ENCODE measurements at places on chromosomes 7 and 10.

DNA sequence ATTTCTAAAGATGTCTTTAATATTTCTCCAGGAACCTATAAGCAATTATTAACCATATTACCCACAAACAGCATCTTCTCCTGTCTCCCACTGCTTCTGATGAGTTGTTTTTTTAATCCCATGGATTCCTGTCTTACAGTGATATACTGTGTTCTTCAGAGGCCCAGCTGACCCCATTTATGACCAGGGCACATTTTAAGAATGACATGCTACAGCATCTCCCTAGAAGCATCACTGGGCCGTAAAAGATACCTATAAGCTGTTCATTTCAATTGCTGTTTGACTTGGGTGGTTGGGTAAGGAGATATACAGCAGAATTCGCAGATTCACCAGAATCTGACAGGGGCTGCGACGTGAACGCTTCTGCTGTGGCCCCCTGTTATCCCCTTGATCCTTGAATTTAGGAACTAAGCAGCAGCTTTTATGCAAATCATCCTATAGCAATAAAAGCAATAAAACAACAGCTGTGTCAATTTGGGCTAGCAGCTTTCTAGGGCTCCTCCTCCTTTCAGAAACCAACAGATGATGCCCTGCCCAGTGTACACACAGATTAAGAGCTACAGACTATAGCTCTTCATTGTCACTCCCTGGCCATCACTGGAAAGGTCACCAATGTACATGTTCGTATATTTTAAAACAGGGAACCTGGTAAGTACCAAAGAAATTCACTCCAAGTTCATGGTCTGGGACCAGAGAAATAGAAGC lies 86.8 kb downstream of the CPEB3 start:
- DNase-seq: no peak

DNA sequence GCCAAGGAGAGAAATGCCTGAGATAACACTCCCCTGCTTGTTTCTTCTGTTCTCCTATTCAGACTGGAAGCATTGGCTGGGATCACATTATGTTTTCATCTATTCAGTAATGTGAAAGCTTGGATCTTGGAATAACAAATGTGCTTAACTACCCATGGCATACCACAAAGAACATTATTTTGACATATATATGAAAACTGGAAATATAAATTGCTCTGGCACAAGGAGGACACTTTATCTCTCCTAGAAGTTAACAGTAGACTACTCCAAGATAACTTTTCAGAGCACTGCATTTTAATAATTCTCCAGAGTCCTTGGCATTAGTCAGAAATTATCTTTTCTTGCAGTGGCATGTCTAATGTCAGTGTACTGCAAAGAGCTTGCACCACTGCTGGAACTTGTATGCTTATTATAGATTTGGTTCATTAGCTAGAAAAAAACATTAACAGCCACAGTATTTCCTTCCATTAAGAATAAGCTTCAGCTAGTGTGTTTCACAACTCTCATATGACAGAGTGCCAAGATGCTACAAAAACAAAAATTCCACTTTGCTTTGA lies 169.3 kb upstream of the LRRN3 start:
- no peak for DNase-seq

GRCh38 chr7:29841926-29842701 lies 35.8 kb downstream of the WIPF3 start:
- no peak for DNase-seq

- no peak for DNase-seq
Measured at GRCh38 chr10:106740071-106740470, 424.4 kb downstream of the SORCS1 start.

DNA sequence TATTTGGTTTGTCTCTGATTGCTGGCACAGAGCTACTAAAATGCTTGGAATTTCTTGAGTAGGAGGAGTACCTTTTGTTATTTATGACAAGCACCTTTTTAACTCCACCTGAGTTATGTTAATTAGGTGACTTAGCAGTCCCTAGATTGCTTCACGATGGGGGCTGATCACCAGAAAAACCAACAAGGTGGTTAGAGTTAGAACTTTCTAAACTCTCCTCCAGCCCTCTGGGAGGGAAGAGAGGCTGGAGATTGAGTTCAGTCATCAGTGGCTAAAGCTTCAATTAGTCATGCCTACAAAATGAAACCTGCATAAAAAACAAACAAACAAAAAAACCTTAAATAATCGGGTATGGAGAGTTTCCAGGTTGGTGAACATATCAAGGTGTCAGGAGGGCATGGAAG lies 23.6 kb upstream of the ING3 start:
- DNase-seq: no peak

DNA sequence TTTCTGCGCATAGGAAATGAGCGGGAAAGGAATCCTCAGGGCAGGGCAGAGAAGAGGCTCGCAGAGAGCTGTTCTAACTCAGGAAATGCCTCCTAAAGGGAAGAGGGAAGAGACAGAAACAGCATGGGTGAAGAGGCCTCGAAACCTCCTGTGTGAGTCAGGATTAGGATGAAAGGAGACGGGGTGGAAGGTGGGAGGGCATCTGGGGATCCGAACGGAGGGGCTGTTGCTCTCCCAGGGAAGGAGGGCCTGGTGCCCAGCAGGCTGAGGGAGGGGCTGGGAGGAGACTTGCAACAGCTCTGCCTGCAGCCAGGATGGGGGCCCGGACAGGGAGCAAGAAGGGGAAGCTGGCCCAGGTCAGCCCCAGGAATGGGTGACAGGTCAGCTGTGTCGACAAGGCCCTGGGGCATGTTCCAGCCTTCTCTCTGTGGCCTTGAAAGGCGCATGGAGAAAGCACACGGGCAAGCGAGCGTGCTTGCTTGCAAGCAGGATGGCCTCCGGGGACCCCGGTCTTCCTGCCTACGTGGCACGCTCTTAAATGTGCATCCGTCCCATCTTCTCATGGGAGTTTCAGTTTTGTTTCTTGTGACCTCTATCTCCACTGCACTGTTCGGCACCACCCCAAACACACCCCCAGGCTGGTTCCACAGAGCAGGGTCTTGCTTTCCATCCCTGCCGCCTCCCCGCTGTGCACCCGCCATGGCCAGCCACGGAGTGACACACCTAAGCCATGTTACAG lies 63.5 kb downstream of the HIPK2 start:
- no peak for DNase-seq

GRCh38 chr7:134625550-134625949 lies 21.1 kb upstream of the BPGM start:
- no peak for DNase-seq

DNA sequence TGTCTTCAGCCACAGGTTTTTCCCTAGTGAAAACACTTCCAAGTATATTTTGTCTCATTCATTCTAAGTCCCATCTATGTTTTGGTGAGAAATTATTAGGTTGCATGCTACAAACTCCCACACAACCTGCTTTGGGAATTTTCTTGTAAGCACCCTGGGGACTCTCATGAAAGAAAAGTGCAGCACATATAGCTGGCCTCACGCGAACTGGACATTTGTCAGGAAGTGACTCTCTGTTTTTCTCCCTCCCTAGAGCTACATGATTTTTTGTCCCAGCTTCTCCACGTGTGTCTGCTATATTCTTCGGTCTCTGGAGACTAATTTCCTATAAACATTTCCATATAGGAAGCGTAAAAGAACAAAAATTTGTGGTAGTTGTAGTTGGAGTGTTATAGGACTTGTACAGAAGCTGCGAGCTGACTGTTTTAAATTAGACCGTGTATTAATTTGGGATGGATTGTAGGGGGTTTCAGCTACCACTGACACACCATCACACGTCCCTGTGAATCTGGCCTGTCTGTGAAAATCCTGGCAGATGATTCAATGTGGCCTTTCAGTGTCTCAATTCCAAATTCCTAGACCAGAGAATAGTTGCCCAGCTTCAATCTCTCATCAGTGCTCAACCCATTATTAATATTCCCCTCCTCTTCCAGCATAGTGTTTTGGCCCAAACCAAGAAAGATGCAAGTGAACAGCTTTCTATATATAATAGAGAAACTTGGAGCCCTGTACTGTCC lies 40.2 kb downstream of the ARL4A start:
- DNase-seq: no peak

DNA sequence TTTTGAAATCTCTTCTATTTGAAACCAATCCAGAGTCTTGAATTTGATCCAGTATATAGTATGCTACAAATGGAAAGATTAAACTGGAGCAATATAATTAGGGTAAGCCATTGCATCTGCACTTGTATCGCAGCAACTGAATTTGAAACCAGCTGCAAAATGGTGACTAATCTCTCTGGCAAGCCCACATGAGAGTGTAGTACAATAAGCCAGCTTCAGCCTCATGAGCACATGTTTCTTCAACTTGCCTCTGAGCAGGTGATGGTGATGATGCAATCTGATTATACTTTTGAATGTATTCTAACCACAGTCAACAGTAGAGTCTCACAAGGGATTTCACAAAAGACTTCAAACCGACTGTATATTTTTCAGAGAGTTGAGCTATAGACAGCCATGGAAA lies 829 bp upstream of the RPA3 start:
- DNase-seq: peak; percentile 9

DNA sequence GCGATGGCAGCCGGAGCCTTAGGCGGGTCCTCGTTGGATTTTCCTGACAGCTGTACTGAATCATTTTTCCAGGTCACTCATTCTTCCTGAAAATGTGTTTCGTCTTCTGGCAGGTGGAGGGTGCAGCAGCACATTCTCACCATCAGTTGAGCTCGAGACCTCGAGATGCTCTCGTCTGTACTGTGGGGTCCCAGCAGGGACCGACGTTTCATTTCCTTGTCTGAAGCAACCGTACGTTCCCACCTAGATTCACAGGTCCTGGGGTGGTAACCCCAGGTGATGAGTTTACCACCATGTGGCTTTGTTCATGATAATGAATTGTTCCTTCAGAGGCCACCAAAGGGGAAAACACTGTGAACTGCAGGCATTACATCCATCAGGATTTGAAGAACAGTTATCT lies 298.5 kb upstream of the FOXK1 start:
- DNase-seq: no peak

DNA sequence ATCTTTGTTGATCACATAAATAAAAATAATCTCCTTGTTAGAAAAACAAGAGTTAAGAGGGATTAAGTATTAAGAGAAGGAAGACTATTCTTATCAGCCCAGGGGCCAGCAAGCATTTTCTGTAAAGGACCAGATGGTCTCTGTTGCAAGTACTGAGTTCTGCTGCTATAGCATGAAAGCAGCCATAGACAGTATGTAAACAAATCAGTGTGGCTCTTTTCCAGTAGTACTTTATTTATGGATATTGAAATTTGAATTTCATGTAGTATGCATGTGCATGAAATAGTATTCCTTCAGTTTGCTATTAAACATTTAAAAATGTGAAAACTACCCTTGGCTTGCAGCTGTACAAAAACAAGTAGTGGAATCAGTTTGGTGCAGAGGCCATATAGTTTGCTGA lies 81.7 kb downstream of the STK31 start:
- no peak for DNase-seq

GRCh38 chr7:25789701-25790640 lies 362.0 kb upstream of the NFE2L3 start:
- DNase-seq: no peak

GRCh38 chr7:36305226-36305625 lies 84.4 kb upstream of the ANLN start:
- DNase-seq: no peak

GRCh38 chr7:74212661-74213060 lies 2.9 kb downstream of the LAT2 start:
- no peak for DNase-seq

GRCh38 chr7:12785473-12785872 lies 98.0 kb downstream of the ARL4A start:
- no peak for DNase-seq

DNA sequence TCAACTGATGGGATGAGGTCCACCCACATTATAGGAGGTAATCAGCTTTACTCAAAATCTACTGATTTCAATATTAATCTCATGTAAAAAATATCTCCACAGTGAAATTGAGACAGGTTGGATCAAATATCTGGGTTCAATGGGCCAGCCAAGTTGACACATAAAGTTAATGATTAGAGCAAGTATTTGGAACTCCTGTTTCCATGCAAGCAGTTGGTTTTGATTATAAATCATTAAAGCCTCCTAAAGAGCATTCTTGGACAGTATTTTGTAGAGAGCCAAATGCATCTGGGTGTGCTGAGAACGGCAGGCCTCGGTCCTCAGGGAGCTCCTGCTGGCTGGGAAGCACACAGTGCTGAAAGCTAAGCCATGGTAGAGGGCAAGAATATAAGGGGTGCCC lies 126.9 kb upstream of the BTBD16 start:
- no peak for DNase-seq

DNA sequence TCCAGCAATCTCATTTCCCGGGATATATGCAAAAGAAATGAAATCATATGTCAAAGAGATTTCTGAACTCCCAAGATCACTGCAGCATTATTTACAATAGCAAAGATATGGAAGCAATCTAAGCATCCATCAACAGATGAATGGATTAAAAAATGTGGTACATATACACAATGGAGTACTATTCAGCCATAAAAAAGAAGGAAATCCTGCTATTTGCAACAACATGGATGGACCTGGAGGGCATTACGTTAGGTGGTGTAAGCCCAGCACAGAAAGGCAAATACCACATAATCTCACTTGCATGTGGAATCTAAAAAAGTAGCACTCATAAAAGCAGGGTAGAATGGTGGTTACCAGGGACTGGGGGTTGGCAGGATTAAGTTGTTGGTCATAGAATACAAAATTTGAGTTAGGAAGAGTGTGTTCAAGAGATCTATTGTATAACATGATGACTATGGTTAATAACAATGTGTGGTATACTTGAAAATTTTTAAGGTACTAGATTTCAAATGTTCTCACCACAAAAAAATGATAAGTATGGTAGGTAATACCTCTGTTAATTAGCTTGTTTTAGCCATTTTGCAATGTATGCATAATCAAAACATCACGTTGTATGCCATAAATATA lies 32.9 kb upstream of the EIF5AL1 start:
- no peak for DNase-seq

DNA sequence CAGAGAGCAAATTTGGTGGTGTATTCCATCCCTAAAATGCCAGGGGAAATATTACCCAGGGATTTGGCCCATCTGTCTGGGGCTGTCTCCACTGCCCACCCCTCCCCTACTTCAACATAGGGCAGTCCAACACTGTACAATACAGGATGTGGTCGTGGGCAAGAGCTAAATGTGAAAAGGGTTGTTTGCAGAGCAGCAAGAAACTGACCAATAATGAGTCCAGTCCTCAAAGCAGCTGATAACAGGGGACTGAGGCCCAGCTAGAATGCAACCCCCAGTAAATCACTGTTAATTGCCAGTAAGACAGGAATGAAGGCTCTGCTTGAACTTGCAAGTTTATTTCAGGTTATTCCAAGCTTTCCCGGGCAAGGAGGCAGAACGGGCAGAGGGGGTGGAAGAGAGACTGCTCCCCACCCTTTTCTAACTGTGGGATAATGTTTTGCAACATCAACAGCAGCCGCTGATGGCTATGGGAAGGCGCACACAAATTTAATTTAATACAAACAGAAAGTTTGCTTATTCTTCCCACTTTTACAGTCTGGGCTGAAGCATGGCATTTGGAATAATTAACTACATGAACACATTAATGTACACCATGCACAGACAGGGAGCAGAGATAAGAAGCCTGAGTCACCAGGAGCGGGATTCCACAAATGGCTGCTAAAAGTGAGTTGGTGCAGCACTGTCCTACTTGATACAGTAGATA lies 36.8 kb downstream of the AFAP1L2 start:
- no peak for DNase-seq

Measured in stimulated activated CD4-positive, alpha-beta T cell treated with anti-CD3 and anti-CD28 coated beads, Interleukin-1b, Interleukin-23, amount 100 ng/mL, for 24 hours (primary cell).